AG08396 (cell line): ENCODE measurements at places on chromosomes 11 and 22.
A peak's percentile ranks its signal among the peaks of the same experiment; 100 is the strongest.

- DNase-seq, result no peak
These were observed 278.2 kb upstream of the RAG2 start for GRCh38 chr11:36876266-36876665.

GRCh38 chr11:104999721-105000120 is 23.2 kb downstream of the CASP5 start:
- no peak for DNase-seq

DNA sequence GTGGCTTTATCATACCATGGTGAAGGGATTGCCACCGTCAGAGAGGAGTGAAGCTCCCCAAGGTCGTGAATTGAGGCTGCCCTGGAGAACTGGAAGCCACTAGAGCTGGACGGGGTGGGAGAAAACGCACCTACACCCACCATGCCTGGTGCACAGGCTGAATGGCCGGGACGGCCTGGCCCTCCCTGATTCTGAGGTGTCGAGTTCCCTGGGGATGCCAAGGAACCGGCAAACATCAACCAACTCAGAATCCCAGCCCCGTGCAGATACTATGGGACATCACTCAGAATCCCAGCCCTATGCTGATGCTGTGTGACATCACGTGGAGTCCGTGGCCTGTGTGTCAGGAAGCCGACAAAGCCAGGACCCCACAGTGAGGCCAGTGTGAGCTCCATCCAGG is 650.0 kb downstream of the BRD1 start:
- no peak for DNase-seq

- DNase-seq, result no peak
These were observed 62.3 kb upstream of the SCUBE2 start for GRCh38 chr11:9153651-9154050.

GRCh38 chr11:108541531-108541930 is 43.3 kb upstream of the POGLUT3 start:
- DNase-seq, result no peak

DNA sequence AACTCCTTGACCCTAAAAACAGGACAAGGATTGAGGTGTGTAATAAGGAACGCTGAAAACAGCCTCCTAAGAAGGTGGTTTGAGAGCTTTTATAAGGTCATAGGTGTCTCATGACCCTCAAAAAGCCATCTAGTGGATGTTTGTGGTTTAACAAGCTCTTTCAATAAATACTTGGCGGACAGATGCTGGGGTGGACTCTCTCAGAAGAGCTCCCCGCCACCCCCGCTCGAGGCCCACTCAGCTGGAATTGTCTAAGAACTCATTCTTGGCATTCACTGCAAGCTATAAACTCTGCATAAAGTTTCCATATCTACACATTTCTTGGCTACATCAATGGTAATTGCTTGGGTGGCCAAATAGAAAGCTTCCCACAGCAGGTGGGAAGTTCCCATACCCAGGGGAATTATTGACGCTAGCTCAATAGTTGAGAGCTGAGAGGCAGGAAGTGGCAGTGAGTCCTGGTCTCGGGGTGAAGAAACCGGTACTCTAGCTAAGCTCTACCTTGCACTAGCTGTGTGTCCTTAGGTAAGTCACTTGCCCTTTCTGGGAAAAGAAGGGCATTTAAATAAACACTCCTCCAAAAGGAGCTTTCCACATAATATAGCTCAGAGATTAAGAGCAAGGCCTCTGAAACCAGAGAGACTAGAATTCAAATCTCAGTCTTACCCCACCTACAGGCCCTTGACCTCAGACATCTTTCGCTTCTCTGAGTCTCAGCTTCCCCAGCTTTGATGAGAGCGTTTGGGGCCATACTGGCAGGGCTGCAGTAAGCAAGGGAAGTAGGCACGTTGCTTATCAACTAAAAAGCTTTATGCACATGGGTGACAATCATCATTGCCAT is 6.4 kb downstream of the MS4A15 start:
- DNase-seq, result no peak

DNA sequence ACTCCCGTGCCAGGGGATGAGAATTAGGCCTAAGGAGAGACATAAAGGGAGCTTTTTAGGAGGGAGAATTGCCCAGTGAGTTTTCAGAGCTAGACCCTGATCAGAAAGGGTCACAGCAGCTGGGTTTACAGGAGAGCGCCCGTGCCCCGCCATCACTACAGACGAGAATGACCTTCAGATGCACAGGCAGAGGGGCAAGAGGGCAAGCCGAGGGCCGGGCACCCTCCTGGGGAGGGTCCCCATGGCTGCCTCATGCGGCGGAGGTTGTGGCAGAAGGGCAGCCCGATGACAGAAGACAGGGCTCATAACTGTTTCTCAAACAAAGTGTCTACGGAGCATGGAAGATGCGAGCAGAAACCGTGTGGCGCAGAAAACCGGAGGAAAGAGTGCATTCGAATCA is 72.2 kb downstream of the TRMU start:
- DNase-seq, result no peak

DNA sequence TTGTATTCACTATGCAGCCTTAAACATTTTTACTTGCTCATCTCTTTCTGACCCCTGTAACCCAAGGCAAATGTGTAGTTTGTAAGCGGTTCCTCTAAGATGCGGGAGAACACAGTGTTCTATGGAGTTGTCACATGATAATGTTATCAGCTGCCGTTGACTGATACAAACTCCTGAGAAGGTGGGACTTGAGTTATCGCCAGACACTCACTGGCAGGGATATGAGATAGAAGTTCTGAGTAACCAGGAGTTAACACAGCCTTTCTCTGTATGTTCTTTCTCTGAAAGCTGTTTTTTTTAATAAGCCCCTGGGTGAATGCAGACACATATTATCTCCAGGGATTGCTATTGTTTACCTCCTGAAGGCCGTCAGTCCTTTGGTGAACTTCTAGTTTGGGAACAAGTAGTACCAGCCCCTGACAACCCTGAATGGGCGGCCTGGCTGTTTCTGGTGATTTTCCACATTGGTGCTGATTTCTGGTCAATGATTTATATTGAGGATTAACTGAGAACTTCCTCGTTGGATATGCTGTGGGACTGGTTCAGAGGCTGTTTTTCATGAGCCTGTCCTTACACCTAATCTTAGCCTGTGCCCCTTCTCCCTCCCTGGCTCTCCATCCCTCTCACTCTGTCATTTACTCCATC is 155.3 kb upstream of the RASSF10 start:
- DNase-seq, result no peak

GRCh38 chr11:84847842-84848241 is 779.3 kb downstream of the DLG2 start:
- DNase-seq, result no peak

GRCh38 chr22:37559521-37559900 is 769 bp upstream of the CDC42EP1 start:
- no peak for DNase-seq

- peak; percentile 69 for DNase-seq
These were observed 907 bp upstream of the PHLDA2 start for GRCh38 chr11:2929950-2930703.

DNA sequence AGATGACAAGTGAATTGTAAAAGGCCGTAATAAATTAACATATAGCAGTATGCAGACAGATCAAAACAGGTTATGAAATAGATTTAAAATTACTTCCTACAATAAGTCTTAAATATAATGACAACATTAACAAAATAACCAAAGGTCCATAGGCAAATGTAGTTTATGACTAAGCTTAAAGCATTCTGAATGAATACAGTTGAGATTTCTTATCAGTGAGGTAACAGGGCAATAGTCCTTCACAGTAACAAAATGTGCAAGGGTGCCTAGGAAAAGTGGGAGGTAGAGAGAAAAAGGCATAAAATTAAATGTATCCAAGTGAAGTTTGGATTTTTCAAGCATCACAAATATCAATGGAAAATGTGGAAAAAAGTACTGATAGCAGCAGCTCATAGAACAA is 20.9 kb upstream of the P4HA3 start:
- DNase-seq, result no peak

- peak; percentile 86 for DNase-seq
These were observed 13.7 kb downstream of the EHD1 start for GRCh38 chr11:64864473-64865285.

DNA sequence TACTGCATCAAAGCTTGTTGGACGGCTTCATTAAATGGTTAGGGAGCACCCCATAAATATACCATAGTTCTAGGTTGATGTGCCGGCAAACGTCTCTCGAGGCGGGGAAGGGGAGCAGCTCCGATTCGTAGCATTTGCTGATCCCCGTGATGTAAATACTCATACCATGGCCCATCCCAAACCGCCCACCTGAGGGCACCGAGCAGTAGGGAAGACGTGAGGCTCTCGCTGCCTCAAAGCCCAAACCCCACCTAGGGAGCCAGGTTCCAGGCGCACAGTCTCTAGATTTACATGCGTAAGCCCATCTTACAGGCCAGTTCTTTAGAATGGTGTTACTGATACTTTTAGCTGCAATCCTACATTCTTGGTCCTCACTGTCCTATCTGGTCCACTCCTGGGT is 124.0 kb downstream of the FEZ1 start:
- no peak for DNase-seq

DNA sequence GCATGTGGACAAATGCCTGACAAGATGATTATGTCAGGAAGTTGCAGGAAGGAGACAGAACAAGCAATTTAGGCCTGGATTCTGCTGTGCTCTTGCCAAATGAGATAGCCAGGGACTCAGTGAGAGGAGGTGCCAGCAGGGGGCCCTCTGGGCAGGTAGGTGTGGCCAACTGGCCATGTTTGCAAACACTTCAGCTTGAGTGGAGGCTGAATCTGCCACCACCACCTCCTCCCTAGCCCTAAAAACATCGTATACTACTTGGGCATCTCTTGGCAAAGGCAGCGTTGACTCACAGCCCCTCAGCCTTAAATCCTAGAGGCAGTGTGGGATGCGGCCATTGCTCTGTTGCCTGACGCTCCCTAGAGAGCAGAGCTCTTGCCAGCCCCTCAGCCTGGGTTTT is 95.1 kb upstream of the PLET1 start:
- peak; percentile 32 for DNase-seq

DNA sequence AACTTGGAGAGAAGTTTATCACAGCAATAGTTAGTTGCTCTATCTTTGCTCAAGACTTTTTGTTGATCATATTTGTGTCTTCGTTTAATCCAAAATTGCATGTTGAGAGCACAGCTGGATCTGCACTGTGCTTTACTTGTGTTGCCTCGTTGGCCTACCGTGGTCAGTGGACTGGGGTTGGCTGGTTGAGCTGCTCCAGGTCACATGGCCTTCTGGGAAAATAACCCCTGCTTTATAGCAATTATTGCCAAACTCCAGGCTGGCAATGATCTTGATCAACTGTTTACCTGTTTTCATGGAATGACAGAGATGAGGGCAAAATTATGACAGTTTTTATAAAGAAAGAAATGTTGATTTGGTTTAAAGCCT is 5.7 kb upstream of the PLET1 start:
- DNase-seq, result no peak

DNA sequence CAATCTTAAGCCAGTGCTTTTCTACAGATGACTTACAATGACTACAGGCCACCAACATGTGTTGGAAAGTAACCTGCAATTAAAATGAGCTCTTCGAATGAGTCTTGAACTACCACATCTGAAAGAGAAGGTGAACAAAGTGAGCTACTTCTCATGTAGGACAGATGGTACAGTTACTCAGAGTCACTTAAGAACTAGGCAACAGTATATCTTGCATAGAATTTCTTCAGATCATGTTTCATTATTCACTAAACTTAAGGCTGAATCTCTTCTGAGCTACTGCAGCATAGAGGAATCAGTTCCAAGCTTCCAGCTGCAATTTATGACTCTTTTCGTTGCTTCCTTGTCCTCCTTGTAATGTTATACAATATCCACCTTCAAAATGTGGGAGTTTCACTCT is 270.9 kb downstream of the TTC28 start:
- no peak for DNase-seq

DNA sequence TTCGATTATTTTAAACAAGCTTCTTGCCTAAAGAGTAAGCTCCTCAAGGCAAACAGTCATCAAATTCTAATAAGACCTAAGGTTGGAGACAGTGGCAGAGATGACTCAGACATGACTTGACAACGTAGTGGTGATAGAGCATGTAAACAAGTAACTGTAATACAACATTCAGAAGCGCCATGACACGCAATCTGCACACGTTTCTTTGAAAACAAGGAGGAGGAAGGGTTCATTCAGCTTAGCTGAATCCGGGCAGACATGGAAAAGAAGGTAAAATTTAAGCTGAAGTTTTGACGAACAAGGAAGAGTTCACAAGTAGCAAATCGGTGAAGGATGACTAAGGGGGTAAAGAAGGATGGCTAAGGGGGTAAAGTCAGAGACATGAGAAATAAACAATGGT is 152.4 kb upstream of the ZC3H12C start:
- DNase-seq, result peak; percentile 38

GRCh38 chr22:32265882-32266767 is 11.0 kb upstream of the SLC5A4 start:
- peak; percentile 70 for DNase-seq

GRCh38 chr22:19550382-19550781 is 26.2 kb upstream of the CLDN5 start:
- DNase-seq, result no peak

DNA sequence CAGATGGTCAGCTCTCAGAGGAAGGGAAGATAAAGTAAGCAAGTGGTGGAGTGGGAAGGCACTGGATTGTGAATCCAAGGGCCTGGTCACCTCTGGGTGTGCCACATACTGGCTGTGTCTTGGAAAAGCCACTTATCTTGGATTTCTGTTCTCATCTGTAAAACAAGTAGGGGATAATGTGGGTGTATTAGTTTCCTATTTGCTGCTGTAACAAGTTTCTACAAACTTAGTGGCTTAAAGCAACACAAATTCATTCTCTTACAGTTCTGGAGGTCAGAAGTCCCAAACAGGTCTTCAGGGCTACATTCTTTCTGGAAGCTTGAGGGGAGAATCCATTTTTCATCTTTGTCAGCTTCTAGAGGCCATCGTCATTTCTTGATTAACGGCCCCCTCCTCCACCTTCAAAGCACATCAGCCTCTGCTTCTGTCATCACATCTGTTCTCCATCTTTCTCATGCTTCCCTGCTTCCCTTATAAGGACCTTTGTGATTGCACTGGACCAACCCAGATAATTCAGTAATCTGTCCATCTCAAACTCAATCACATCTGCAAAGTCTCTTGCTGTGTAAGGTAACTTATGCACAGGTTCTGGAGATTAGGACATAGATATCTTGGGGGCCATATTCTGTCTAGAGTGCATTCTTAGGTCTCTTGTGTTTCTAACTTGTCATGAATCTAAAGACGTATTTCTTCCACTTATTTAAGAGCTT is 75.9 kb downstream of the C22orf31 start:
- DNase-seq, result no peak

GRCh38 chr22:38208551-38208968 is 6.8 kb downstream of the MAFF start:
- no peak for DNase-seq

DNA sequence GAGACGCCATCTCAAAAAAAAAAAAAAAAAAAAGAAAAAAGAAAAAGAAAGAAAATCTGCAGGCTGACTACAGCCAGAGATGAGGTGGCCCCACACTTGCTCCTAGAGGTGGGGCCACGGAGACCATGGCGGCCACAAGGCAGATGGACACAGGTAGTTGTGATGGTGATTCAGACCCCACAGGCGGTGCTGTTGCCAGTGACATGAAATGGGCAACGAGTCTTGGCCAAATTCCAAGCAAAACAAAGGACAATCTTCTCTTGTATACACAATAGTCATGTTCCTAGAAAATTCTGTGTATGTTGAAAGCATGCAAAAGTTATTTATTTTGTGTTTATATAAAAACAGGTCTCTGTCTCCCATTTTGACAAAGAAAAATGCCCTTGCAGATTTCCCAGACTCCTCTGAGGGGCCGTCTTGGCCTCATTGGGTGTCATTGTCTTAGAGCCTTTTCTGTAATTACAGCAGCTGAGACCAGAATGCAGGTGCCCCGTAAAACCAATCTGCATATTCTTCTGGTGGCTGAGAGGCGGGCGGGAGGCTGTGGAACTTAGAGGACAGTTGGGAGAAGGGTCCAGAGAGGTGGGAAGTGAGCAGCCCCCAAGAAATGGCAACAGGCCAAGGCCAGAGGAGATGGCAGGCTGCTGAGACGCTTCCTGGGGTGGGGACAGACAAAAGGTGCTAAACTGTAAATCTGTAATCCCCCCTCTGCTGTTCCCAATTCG is 22.5 kb upstream of the DAGLA start:
- no peak for DNase-seq
